ENCODE measurements at places on chromosomes 5 and 9. TPM values are rescaled to one million over a fixed set of nuclear protein-coding genes. Genes with fewer than 3 reads are reported as not detected.

CXCL14 gene
- total RNA-seq = 26.9 TPM

BTNL3 gene
- total RNA-seq = 15.7 TPM

CCDC171 gene
- total RNA-seq = 2.8 TPM

AGXT2 gene
- not detected for total RNA-seq

RALGPS1 gene
- 46.0 TPM for total RNA-seq

PCDHA6 gene
- total RNA-seq = 1.2 TPM

COL23A1 gene
- total RNA-seq = 0.14 TPM
